ENCODE measurements at places on chromosomes 11 and 22.

GRCh38 chr11:92642177-92642931, 327.1 kb upstream of the MTNR1B start:
- no peak for DNase-seq

DNA sequence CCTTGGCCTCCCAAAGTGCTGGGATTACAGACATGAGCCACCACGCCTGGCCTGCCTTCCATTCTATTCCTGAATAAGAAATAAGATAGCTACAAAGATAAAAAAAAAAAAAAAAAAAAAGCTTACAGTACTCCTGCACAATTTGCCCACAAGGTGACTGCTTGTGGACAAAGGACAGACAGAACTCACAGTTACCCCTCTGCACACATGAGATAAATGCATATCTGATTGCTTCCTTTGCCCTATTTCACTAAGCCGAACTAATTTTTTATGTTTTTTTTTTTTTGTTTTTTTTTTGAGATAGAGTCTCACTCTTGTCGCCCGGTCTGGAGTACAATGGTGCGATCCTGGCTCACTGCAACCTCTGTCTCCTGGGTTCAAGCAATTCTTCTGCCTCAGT, 23.6 kb upstream of the HSPA8 start:
- no peak for DNase-seq

- no peak for DNase-seq
Measured at GRCh38 chr11:34180040-34180813, 74.8 kb downstream of the NAT10 start.

GRCh38 chr11:17459236-17459896, 17.3 kb downstream of the ABCC8 start:
- no peak for DNase-seq

- DNase-seq = peak; percentile 48
Measured at GRCh38 chr22:30425616-30426387, at the start of gene MTFP1. MTFP1 (plus strand) TSS chr22:30425768; CDS start chr22:30425880, 112 bp downstream.

DNA sequence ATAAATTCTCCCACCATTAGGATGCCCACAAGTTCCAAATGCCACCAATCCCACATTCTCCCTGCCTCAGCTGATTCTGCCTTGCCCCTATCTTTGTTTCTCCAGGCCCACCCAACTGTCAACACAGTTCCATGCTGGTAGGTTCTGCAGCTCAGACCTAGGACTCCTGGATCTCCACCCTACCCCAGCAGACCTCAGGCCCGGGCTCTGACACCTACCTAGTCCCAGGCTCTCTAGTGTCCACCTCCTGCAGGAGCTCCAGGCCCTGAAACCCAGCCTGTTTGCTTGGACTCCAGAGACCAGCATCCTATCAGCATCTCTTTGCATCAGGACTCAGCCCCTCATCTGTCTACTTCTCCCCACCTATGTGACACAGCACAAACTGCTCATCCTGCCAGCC, 86.5 kb downstream of the PDE2A start:
- no peak for DNase-seq

DNA sequence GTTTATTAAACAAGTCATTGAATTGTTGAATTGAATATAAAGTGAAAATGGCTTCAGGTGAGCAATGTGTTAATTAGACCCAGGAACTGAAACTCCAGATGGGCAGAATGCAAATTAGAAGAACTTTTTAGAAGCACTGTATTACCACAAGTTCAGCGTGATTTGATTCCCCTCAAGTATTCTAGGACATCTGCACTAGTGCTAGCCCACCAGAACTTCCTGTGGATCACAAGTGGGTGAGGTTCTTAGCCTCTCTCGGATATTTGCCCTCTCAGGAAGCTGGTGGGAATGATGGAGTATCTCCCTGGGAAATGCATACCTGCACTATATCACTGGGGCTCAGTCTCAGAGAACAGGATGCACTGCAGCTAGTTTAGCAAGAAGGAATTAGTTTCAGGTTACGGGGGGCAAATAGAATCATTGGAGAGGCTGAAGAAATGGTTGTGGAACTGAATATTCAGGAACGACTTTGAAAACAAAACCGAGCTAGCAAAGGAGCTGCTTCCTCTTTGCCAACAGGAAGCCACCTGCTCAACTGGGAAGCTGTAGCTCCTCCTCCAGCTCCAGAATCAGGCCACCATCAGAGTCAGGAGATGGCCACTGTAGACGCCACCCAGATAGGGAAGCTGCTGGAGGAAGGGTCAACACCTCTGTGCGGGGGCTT, 74.3 kb downstream of the DHCR7 start:
- peak; percentile 9 for DNase-seq

DNA sequence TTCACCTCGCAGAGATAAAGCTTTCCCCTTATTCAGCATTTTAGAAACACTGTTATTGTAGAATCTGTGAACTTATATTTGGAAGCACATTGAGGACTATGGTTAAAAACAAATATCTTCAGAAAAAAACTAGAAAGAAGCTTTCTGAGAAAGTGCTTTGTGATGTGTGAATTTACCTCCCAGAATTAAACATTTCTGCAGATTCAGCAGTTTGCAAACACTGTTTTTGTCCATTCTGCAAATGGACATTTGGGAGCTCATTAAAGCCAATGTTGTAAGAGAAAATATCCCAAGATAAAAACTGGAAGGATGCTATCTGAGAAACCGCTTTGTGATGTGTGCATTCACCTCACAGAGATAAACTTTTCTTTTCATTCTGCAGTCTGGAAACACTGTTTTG, 272.7 kb downstream of the OR4A5 start:
- no peak for DNase-seq

DNA sequence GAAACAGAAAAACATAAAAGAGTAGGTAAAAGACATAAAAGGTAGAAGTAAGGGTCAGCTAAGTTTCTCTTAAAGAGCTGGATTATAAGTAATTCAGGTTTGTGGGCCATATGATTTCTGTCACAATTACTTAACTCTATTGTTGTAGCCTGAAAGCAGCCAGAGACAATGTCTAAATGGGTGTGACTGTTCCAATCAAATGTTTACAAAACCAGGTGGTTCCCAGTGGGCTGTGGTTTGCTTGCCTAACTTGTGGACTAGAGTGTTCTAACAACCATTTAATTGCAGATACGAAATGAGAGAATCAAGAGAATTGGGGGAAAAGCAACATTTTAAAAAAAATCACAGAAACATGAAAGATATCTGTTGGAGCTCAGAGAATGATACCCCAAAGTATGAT, 22.6 kb downstream of the OR6M1 start:
- DNase-seq = no peak

GRCh38 chr22:30705710-30706651, 11.3 kb downstream of the OSBP2 start:
- DNase-seq = no peak

DNA sequence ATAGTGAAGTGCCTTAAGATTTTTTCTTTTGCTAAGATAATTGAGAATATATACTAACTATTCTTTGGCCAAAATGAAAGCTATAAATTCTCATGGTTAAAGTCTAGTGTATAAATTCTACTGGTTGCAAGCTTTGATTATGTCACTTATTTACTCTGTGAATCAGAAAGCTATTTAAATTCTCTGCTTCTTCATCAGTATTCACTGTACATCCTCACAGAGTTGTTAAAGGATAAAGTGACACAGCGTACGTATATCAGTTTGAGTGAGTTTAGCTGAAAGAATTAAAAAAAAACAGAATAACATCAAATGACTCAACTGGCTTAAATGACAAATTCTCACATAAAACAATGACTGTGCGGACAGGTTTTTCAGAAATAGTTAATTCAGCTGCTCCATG, 453.1 kb downstream of the NELL1 start:
- DNase-seq = no peak

- DNase-seq = no peak
Measured at GRCh38 chr22:43298062-43298801, 44.9 kb downstream of the SCUBE1 start.
